ENCODE measurements at places on chromosomes 1 and 21. TPM values are rescaled to one million over a fixed set of nuclear protein-coding genes. Genes with fewer than 3 reads are reported as not detected.

GRCh38 chr1:218299416-218299815 lies 14.3 kb downstream of the RRP15 start:
- no peak for DNase-seq

GRCh38 chr1:112852276-112852675 lies 103.7 kb downstream of the SLC16A1 start:
- no peak for DNase-seq

DNA sequence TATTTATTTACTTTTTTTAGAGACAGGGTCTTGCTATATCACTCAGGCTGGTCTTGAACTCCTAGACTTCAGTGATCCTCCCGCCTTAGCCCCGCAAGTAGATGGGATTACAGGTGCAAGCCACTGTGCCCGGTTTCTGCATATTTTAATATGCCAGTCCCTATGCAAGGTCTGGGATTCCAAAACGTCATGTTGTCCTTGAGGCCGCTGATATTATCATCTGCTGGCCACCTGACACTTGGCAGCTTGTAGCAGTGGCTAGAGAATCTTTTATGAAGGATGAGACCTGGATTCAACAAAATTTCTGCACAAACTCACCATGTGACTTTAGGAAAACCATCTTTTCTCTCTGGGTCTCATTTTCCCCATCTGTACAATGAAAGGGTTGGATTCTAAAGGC lies 32.9 kb upstream of the OSBPL9 start:
- no peak for DNase-seq

- no peak for DNase-seq
Measured at GRCh38 chr1:12433323-12434053, 184.5 kb downstream of the DHRS3 start.

DNA sequence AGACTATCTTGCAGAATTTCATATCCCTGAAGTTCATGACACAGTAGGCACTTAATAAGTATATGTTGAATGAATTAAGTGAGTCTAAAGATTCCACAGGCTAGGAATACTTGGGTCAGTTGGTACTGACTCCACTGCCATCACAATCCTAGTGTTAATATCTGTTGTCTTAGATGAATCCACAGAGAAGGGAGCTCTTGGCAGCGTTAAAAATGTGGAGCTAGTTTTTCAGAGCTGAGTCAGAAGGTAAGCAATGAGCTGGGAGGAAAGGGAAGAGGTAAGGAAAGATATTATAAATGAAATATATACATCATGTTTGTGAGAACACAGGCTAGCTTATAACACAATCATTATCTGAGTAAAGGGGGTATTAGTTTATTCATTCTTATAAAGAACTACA lies 21.8 kb upstream of the GORAB start:
- no peak for DNase-seq

- DNase-seq: no peak
Measured at GRCh38 chr21:45467221-45467779, 62.3 kb downstream of the COL18A1 start.

DNA sequence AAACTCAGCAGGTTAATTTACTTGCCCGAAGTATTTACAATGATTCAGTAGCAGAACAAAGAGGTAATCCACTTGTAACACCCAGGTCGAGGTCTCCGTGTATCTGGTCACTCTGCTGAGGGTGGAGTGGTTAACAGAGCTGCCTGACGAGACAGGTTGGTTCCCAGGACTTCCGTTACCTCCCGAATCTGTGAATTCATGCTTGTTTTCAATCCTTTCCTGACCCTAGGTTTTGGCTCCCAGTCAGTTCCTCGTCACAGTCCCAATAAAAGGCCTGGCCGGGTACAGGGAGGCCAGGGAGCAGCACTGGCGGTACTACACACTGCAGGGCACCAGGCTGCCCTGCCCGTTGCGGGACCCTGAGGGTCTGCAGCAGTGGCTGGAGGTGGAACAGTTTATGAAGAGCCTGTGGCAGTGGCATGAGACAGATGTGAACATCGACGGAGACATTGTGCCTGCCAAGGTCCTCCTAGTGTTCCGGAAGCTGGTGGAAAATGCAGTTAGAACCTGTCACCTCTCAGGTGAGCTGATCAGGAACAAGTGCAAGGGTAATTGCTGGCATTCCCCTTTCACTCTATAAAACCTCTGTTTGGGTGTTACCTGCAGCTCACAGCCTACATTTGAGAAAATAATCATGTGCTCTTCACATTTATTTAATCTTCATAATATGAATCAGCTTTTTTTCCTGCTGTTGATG lies 12.8 kb downstream of the MAB21L3 start:
- DNase-seq: no peak

- no peak for DNase-seq
Measured at GRCh38 chr1:1150100-1150499, 23.6 kb upstream of the TTLL10 start.

DNA sequence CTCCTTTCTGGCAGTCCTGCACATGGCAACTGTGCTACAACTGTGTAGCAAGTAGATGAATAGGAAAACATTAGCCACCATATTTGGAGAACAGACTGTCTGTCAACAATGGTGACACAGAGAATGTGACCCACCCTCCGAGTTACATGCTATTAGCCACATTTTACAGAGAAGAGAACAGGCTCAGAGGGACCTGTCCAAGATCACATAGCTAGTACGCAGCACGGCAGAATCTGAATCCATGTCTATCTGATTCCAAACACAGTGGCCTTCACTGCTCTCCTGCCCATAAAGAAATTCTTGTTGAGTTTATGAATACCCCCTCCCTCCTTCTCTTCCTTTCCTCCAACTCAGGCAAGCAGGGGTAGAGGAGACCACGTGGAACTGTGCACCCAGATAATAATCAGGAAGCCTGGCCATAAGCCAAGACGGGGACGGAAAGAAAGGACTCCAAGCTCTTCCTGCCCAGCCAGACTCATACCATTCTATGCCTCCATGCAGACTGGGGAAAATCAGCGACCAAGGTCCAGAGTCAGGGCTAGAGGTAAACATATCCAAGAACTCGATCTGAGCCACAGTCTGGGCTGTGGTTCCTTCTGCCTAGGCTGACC lies 78.8 kb downstream of the TRABD2B start:
- DNase-seq: no peak

GRCh38 chr1:53467391-53467790 lies 8.2 kb downstream of the DMRTB1 start:
- DNase-seq: no peak

MSTO1 gene
- 47.8 TPM for total RNA-seq

TFF2 gene
- not detected for total RNA-seq

OR2L13 gene
- total RNA-seq: not detected

C1orf105 gene
- total RNA-seq: not detected

Measured in osteocyte (in vitro differentiated cells).